ENCODE measurements at places on chromosomes 16 and 17.

DNA sequence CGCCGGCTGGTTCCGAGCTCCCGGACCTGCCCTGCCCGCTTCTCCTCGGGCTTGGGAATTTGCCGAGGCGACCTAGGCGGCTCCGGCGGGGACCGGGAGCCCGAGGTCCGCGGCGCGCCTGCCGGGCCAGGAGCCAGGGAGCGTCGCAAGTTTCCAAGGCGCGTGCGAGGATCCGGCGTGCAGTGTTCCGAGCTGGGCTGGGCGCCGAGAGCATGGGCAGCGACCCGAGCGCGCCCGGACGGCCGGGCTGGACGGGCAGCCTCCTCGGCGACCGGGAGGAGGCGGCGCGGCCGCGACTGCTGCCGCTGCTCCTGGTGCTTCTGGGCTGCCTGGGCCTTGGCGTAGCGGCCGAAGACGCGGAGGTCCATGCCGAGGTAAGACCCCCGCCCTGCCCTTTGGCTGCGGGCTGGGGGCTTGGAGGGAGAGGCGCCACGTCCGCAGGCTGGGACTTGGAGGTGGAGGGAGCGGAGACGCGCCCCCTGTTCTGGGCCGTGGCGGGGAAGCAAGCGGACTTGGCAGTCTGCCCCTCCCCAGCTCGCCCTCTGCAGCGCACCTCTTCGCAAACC, 668 bp downstream of the MMP15 start:
- DNase-seq: no peak

- DNase-seq: no peak
Observed at GRCh38 chr16:48583075-48584065, 26.6 kb downstream of the N4BP1 start.

- no peak for DNase-seq
Observed at GRCh38 chr17:28427371-28427770, 21.4 kb upstream of the SLC46A1 start.

- DNase-seq: no peak
Observed at GRCh38 chr17:60941028-60941427, 263.4 kb downstream of the BCAS3 start.

DNA sequence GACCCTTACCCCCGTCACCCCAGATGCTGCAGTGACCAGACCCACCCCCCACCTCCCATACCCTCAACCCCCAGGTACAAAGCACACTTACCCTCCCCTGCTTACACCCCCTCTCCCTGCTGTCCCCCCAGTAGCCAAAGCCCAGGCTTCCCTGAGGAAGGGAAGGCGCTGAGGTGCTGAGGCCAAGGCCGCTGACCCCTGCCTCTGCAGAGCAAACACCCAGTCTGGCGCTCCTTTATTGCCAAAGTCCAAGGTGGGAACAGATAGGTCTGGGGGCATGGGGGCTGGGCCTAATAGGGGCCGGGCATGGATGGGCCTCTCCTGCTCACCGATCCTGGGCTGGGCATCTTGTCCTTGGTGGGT, 683 bp downstream of the LCAT start:
- DNase-seq: no peak

- DNase-seq: no peak
Observed at GRCh38 chr16:19678804-19679203, 39.2 kb downstream of the KNOP1 start.

DNA sequence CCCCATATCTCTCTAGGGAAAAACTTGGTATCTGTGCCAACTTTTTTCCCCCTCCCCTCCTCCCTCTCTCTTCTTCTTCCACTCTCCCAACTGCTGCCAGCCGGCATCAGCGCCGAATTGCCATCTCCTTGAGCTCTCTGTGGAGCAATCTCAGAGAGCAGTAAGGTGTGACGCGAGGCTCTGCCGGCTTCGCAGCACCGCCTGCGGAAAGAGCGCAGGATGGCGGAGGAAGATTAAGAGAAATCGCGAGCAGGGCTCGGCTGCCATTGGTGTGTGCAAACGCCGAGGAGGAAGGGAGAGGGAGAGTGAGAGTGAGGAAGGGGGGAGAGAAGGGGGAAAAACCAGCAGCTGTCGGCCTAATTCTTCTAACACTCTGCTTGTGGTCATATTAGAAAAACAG, 44.2 kb downstream of the NEUROD2 start:
- no peak for DNase-seq

DNA sequence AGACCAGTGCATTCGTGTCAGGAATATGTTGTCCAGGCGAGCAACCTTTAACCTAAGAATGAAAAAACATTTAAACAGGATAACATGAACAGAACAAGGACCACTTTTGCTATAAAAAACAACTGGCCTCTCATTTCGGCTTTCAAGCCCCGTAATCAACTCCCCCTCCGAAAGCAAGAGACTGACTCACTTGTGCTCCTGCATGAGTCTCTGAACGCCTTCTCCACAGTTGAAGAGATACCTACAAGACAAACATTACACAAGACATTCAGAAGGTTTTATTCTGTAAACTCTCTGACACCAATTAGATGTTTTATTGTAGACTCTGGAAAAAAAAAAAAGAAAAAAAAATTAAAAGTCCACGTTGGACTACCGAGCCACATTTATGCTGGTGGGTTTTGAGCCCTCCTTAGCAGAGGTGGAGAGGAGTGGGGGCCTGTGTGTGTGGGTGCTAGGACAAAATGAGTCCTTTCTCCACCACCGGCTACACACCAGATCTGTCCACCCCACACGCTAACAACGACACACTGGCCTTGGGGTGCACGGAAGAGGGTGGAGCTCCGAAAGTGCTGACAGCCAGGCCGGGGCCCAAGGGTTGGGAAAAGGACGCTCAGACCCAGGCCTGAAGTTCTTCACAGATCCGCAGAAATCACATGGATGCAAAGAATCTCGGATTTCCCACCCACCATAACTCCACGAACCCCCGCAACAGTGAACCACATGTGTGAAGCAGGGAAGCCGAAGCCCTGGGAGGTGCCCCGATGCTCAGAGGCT, 759 bp downstream of the ELAC2 start:
- DNase-seq: no peak

- DNase-seq: no peak
Observed at GRCh38 chr17:80455336-80455710, 21.1 kb downstream of the NPTX1 start.

- DNase-seq: no peak
Observed at GRCh38 chr16:3583303-3584038, 6.3 kb upstream of the NLRC3 start.
